T47D (cell line): ENCODE measurements at places on chromosomes 12 and 14.

DNA sequence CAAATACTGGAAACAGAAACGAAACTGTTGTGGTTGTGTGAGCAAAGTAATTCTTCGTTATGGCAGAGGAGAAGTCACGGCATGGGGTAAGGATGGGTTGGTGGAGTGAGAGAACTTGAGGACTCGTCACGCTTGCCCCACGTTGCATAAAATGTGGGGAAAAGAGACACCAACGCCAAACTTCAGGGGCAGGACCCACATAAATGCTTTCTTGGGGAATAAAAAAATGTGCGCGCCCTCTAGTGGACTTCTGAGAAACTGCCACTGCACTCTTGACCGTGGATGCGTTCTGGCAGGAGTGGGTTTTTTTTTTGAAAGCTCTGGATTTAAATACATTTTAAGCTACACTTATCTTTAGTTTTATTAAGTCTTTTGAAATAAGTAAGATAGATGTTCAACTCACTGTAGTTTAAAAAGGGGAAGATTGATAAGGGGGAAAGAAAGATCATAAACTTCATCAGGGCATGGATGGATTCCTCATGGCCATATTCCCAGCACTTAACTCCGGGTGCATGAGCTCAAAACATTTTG, 4.1 kb upstream of the IGF1 start:
- DNase-seq = peak; percentile 36

DNA sequence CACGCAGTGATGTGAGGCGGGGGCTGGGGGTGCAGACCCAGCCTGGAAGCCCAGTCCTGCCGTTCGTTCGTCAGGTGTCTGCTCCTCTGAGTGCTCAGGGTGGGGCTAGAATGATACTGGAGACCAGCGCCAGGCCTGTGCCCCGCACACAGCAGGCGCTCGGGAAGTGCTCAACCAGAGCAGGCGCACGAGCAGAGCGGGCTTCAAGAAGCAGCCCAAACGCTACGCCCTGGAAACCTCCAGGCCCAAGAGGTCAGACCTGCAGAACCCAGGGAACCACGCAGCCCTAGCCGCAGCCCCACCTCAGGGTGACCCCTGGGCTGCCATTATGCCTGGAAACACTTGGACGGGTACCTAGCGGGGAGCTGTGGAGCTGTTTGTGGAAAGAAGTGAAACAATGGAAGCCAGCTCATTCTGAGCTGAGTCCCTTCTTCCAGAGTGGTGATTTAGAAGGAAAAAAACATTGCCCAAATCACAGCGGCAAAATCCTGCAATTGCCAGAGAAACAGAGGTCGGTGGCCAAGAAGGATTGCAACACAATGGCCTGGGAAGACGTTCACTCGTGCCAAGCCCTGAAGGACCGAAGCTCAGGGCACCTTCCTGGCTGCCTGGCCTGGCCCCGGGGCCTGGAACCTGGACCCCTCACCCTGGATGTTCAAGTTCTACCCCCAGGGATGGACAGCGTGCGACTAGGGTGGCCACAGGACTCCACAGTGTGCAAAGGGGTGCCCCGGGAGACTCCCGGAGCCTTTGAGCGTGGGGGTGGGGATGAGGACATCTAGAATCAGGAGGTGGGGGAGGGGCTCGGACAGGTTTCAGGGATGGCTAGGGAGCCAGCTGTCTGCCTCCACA, 40.4 kb upstream of the DIO3 start:
- DNase-seq = no peak

DNA sequence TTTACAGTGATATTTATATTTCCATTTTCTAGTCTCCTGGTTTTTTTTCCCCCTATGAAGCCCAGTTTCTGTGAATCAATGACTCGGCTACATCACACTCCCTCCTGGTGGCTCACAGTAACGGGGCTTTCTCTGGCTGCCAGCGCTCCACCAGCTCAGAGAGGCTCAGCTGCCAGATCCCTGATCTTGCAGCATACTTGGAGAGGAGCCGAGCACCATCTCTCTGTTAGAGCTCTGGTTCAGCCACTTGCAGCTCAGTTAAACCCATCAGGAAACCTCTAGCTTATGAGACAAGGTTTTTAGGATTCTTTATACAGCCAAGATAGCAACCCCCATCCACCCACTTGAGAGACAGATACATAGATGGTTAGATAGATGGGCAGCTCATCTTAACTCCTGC, 74.6 kb downstream of the CIT start:
- DNase-seq = no peak

DNA sequence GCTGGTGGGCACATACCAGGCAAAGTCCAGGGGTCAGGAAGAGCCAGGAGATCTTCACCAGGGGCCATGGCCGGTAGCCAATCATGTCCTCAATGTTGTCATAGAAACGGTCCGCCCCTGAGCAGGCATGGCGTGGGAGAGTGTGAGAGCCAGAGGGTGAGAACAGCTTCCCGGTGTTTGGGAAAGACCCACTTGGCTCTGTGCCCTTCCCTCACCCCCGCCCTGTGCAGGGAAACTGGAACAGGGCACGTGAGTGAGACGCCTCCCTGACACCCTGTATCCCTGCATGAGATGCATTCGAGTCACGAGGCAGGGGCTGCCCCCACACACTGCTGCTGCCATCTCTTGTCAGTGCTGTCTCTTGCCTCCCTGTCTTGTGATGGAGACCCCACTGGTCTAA, 20.7 kb downstream of the SLC6A12 start:
- DNase-seq = no peak

DNA sequence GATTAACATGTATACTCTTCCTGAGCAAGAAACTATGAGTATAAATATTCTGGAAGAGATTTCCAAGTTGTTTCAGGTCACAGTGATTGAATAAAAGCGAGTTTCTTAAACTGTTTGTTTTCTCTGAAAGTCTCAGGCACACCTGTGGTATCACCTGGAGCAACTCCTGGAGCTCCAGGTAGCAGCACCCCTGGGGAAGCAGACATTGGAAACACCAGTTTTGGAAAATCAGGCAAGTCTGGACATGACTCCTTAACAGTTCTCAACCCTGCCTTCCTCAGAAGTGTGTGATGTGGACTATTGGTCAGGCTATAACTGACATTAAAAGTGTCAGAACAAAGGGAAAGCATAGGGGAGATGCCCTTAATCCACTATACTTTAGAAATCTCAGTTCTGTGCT, 217.6 kb upstream of the CNTN1 start:
- DNase-seq = no peak

DNA sequence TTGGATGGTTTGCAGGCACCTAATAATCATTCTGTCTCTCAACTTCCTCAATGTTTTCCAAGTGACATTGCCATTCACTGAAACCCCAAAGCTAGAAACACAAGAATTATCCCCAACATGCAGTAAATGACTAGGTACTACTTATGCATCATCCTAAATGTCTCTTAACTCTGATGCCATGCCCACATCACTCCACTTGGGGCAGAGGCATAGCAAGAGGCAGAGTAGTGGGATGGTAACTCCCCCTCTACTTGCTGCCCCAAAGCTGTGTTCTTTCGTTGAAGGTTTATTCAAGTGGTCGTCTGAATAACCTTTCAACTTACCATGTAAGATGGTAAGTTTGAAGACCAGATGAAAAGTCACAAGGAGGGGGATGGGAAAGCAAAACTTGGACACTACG, 77.9 kb upstream of the SOX5 start:
- no peak for DNase-seq

DNA sequence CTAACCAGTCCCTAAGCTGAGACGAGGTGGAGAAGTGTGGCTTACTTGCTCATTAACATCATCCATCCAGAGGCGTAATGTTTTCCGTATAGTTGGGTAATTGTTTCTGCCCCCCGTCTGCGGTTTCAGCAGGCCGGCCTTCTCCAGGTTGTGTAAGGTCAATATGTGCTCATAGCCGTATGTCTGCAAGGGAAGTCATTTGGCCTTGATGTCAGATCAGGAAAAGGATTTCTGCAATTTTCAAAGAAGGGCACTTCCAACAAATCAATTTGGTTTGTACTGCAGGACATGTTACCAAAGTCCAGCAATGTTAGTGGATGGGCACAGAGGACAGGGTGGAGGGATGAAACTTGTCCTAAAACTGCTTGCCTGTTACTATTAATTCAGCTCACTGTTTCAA, 9.9 kb upstream of the DIABLO start:
- no peak for DNase-seq
